Activated CD4-positive, alpha-beta T cell treated with anti-CD3 and anti-CD28 coated beads, Interleukin-2, amount 10 ng/mL, durations not matched to agents 24 days and 14 days (primary cell): ENCODE measurements at places on chromosomes 16 and 17. TPM values are rescaled to one million over a fixed set of nuclear protein-coding genes. Genes with fewer than 3 reads are reported as not detected.

Gene KRT35
- not detected in 2 replicates for total RNA-seq

Gene YPEL2
- 6.2 and 7.0 TPM in 2 replicates for total RNA-seq

Gene C17orf113
- total RNA-seq: 0.05 and 0.07 TPM in 2 replicates

Gene OR2C1
- not detected in 2 replicates for total RNA-seq

Gene OTOP3
- total RNA-seq: not detected in 2 replicates

DNA sequence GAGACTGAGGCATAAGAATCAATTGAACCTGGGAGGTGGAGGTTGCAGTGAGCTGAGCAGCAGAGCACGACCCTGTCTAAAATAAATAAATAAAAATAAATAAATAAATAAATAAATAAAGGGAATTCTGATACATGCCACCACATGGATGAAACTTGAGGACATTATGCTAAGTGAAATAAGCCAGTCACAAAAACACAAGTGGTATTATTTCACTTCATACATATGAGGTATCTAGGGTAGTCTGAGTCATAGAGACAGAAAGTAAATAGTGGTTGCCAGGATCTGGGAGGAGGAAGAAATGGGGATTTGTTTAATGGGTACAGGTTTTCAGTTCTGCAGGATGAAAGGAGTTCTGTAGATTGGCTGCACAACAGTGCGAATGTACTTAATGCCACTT is 16.3 kb downstream of the PIPOX start:
- DNase-seq: no peak

DNA sequence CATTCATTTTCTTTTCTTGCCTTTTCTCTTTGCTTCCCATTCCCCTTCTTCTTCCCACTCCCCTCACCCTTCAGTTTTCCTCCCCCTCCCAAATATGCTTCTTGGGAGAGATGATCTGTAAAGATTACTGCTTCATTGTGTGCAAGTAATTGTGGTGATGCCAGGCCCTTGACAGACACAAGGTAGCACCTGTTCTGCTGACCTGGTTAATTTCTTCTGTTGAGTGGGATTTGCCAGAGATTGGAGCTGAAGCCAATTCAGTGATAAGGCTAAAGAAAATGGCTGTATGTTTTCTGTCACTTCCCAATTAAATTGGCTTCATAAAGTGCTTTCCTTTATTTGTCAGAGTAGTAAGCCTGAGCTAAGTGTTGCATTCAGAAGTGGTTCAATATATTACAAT is 44.5 kb downstream of the AATF start:
- DNase-seq: no peak

DNA sequence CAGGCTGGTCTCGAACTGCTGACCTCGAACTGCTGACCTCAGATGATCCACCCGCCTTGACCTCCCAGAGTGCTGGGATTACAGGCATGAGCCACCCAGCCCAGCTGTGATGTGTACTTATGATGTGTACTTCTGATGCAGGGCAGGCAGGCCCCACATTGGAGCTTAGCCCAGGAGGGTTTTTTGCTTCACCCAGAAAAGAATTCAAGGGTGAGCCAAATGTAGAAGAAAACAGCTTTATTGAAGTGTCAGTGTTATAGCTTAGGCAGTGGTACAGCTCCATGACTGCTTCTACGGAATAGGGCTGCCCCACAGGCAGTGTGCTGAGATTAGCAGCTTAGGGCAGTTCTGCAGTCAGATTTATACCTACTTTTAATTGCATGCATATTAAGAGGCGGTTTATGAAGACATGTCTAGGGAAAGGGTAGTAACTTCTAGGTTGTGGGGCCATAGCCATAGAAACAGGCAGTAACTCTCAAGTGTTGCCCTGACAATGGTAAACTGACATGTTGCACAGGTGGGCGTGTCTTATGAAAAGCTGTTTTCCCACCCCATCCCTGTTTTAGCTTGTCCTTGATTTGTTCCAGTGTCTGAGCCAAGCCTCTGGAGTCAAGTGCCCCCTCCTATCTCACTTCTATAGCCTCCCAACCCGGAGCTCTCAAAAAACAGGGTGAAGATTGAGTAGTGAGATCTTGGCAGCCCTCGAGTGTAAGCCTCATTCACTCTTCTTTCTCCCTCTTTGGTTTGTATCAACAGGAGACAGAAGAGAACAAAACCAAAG is 24.1 kb upstream of the POLR3E start:
- no peak for DNase-seq

DNA sequence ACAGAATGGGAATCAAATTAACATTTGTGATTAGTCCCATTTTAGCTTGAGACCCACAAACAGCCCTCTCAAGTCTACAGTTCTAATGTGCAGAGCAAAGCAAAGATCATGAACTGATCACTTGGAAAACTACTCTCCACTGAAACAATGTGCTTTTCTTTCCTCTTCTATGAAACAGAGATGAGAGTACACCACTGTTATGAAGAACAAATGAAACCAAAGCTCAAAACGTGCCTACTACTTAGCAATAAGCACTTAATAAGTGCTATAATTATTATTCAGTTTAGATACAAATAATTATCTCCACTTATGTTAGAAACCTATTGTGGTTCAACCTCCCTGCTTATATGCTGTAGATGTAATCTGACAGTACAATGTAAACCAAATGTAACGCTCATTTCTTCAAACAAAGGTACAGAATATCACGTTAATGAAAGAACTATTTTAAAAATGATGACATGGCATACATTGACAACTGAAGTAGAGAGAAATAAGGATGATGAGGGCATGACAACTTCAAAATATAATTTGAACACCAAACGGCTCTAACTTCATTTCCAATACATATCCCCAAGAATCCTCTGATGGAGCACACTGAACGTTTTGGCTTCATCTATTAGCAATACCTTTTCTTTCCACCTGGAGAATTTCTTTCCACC is 2.0 kb downstream of the VPS35 start:
- peak; percentile 17 for DNase-seq

GRCh38 chr16:31699601-31700000 is 171.9 kb downstream of the AHSP start:
- peak; percentile 56 for DNase-seq

- no peak for DNase-seq
Observed at GRCh38 chr16:23832882-23833281, 2.9 kb upstream of the PRKCB start.

DNA sequence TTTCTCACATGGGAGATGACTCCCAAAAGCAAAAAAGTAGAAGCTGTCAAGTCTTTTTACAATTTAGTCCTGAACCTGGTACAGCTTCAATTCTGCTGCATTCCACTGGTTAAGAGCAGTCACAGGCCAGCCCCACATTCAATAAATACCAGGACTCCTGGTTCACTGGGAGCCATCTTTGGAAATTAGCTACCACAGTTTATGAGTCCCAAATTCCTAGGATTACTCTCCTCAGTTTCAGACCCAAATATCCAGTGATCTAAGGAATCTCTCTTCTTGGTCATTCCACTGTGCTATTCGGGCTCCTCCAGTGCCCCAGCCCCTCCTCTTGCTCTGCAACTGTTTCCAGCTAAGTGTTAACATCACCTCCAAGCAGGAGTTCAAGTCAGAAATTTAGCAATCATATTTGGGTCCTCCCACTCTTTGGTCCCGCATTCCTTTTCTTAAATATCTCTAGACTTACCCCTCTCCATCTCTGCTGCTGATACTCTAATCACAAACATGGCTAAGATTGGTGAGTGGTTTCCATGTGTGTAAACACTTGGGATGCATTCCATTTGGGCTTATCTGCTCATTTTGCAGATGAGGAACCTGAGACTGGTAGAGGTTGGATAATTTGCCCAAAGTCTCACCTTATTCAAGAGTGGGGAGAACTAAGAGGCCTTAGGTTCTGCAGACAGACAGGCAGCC is 9.6 kb upstream of the WIPF2 start:
- DNase-seq: no peak

- DNase-seq: no peak
Observed at GRCh38 chr17:44924107-44924544, 8.8 kb upstream of the GFAP start.

- peak; percentile 87 for DNase-seq
Observed at GRCh38 chr17:62968445-62968923, 2.4 kb downstream of the TANC2 start.

GRCh38 chr16:57801098-57801808 is 1.0 kb downstream of the KIFC3 start:
- no peak for DNase-seq

GRCh38 chr16:86919578-86920305 is 341.4 kb downstream of the FOXL1 start:
- no peak for DNase-seq

DNA sequence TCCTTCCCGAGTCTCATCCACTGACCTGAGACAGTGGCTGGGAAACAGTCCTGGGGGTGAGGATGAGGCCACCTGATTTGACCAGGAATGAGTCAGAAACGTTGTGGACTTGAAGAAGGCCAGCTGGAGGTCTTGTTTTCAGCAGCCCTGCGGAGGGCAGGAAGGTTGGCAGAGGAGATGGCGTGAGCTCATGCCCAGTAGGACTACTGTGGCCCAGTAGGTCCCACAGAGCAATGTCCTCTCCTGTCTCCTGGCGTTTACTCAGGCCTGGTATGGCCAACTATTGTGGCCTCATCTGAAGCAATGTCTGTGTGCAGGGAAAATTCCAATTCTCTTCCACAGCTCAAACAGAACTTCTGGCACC is 84.1 kb upstream of the DNAJA2 start:
- no peak for DNase-seq

DNA sequence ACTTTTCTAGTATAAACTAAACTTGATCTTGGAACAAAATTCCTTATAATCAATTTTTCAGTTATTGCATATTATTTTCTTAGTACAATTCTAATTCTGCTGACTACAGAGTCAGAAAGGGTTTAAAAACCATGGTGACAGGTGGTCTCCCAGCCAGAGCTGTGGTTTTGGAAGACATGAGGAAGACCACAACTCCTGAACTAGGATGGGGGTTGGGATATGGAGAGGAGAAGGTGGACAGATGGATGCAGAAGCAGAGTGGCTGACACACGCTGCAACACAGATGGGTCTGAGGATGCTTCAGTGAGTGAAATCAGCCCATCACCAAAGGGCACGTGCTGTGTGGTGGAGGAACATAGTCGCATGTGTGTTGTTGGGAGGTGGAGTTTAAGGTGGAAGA is 187.7 kb downstream of the LGALS9B start:
- DNase-seq: no peak

DNA sequence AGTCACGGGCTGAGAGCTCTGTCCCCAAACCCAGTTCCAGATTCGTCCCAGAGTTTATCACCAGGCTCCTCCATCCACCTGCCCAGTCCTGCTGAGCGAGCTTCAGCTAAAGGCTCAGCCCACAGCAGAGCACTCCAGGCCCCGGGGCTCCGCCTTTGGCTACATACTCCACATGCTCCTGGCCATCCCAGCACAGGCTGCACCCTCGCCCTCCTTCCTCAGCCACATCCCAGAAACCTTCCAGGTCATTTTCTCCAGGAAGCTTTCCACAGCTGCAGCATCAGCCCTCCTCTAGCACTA is 4.7 kb upstream of the CD2BP2 start:
- no peak for DNase-seq

DNA sequence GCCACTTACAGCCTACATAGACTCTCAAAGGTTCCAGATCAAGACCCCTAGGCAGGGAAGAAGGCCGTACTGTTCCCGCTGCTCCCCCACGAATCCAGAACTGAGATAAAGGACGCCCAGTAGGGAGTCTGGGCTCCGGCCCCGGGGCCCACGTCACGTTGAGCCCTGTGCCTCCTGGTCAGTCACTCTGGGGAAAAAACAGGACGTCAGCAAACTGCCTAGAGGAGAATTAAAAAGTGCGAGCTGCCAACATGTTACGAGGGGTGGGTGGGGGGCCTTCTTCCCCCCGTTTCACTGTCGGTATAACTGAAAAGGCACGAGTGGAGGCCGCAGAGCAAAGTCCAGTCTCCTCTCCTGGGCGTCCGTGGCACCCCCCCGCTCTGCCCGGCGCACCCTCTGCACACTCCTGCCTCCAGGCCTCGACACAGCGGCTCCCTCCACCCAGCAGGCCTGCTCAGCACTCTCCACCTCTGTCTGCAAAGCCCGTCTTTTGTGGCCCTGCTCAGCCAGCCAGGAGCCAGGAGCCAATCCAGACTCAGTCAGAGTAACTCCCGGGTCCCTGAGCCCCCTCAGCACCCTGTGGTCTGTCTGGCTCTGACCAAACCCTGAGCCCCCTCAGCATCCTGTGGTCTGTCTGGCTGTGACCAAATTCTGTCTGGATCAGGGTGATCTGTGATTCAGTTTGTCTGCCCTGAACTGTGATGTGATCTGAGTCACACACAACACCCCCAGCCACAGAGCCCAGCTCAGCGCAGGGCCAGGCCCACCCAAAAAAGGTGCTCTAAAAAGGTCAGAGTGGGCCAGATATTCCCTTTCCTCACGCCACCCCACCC is 6.2 kb downstream of the ITGAE start:
- DNase-seq: peak; percentile 68

- DNase-seq: no peak
Observed at GRCh38 chr17:30256756-30257506, 21.4 kb upstream of the SLC6A4 start.
